AG10803 (cell line): ENCODE measurements at places on chromosomes 12 and 14.

DNA sequence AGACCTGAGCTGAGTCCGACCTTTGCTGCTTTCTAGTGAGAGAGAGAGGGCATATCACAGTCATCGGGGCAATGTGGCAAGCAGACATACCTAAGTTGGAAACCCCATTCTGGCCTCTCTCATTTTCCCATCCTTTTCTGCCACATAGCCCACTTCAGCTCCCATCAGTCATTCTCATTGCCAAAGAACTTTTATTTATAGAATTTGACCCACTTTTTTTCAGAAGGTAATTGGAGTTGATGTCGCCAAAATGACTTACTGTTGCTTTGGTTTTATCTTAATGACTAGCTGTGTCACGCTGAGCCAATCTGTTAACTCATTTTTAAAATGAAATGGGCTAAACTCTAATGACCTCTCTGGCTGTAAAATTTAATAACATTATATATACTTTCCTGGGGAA lies 63.9 kb upstream of the RMST start:
- no peak for DNase-seq

DNA sequence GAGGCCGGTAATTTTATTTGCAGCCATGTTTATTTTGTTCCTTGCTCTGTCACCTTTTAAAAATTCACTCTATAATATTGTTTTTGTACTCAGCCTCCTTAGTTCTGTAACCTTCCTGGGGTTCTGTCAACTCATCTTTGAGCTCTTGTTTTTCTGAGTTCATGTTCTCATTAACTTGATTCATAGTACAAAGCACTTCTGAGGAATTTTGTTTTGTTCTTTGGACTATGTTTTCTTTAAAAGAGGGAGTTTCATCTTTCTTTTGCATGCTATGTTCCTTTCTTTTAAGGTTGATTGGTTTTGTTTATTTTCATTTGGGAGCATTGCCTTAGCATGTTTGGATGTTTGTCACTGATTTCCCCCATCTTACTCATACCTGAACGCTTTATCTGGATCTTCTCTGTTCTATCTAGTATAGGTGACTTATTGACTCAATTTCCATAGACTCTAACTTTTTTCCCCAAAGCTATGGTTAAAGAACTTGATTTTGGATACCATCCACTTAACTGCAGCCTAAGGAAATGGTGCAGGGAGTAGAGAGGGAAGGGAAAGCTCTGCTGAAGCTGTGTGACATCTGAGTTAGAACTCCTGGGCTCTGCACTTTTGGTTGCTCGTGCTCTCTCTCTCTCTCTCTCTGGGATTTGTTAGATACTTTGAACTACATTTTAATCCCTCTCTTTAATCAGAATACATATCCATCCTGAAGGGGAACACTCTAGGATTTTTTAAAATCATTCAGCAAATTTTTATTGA lies 268.5 kb downstream of the PAWR start:
- DNase-seq: peak; percentile 41

GRCh38 chr12:45909041-45909713 lies 81.2 kb downstream of the SCAF11 start:
- no peak for DNase-seq

DNA sequence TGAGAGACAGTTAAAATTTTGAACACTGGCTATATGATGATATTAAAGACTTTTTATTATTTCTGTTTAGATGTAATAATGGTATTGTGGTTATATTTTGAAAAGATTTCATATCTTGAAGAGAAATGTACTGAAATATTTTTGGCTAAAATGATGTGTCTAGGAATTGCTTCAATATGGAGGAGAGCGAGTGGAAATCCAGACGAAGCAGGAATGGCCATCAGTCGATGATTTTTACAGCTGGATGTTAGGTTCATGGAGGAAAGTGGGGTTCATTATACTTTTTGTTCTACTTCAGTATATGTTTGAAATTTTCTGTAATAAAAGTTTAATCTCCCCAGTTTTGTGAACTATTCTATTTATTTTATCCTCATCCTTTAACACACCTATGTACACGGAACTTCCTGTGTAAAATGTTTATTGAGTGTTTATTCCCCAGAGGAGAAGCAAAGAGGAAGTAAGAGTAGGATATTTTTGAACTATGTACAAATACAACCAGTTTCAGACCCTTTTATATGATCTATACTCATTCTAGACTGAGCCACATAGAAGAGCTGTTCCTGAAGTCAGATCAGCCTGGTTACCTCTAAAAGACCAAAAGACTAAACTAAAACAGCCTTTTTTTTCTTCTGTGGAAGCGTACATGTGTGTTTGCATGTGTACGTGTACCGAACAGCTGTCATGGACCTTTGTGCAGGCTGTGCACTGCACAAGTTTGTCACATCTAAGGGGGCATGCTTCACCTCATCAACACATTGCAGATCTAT lies 211.0 kb upstream of the NUDT4 start:
- DNase-seq: no peak

DNA sequence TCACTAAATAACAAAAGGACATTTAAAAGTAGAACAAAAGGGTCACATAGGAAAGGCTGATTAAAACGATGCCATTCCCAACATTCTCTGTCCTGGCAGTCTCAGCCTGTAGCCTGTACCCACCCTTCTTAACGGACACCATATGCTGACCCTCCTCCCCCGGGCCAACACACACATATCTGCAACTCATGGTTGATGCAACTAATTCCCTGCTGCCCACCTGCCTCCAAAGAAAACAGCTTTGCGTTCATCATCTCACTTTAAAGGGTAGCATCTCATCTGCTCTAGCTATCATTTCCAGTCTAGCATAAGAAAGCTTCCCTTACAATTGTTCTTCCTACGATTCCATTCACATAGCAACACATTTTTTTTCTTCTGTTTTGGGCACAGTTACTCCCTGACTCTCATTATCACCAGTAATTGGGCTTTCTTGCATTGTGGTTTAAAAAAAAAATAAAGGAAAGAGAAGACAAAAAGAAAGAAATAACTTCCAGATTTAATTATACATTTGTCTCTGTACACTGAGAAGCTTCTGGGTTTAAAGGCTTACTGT lies 92.9 kb downstream of the KCNC2 start:
- DNase-seq: no peak

- peak; percentile 15 for DNase-seq
Measured at GRCh38 chr14:92215579-92215978, 93.8 kb downstream of the CPSF2 start.

DNA sequence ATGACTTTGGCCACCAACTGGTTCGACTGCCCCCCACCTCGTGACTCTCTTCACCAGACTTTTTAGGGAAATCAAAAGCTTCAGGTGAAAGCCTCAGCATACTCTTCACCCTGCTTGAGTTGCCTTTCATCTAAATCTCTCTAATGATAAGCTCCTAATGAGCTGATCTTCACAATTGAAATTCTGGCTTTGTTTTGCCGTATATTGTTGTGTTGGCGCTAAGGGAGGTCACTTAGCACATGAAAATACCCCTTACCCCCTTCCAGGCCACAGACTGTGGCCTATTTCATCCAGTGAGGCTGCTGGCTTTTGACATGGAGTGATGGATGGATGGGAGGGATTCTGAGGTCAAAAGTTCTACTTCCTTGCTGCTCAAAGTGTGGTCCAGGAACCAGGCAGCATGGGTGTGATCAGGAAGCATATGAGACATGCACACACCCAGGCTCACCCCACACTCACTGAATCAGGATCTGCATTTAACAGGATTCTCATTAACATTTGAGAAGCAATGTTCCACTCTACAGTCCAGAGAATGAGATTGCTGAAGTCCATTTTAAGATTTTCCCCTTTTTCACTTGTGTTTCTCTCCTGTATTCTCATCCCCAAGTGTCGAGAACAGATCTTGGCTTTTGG lies 131.4 kb downstream of the DACT1 start:
- DNase-seq: no peak

DNA sequence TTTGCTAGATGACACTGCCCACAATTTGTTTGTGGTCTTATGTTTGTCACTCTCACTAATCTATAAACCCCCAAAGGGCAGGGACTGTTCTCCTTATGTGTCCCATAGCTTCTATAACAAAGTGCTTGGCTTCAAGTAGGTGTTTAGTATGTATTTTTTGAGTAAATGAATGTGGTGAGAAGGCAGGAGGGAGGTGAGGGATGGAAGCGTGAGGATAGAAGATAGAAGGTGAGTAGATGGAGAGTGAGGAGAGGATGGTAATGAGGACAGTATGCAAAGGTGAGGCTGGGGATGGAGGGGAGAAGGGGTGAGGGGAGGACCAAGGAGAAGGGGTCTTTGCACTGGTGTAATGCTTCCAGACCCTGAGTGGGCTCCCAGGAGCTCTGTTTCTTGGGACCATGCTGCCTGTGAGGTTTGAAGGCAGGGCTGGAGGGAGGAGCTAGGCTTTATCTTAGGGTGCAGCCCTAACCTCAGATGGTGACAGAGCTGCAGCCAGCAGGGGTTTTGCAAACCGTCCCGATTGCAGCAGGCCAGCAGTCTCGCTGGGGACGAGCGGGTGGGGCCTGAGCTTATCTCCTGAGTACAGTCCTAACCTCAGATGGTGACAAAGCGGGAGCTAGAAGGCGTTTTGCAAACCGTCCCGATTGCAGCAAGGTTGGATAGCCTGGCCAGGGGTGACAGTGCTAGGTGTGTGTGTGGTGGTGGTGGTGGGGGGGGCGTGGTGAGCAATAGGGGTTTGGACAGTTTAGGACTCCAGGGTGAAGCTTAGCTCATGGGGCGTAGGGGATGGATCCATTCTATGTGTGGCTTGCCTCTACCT lies 6.5 kb downstream of the CEBPE start:
- no peak for DNase-seq

DNA sequence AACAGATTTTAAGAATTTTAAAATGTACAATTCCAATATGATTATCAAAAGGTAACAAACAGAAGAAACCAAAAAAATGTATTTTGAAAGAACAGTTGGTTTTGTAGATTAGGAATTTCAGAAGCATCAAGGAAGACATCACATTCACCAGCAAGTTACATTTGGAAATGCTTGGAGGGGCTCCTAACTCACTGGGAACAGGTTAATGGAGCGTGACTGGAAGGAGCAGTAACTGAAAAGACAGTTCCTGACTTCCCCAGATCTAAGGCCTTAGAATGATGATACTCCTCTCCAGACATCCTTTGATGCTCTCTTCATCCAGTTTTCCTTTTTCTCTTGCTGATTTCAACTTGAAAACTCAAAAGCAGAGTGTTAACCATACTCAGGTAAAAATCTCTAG lies 220.0 kb upstream of the EGLN3 start:
- DNase-seq: no peak

GRCh38 chr12:96687719-96688118 lies 198.3 kb downstream of the CFAP54 start:
- no peak for DNase-seq

GRCh38 chr12:122078141-122079032 lies at the start of gene MLXIP:
Gene MLXIP, plus strand, starts transcription at chr12:122078756. Its CDS starts 98 bp downstream, at chr12:122078854.
- peak; percentile 90 for DNase-seq

- DNase-seq: peak; percentile 32
Measured at GRCh38 chr12:89775063-89775985, 66.7 kb upstream of the ATP2B1 start.

DNA sequence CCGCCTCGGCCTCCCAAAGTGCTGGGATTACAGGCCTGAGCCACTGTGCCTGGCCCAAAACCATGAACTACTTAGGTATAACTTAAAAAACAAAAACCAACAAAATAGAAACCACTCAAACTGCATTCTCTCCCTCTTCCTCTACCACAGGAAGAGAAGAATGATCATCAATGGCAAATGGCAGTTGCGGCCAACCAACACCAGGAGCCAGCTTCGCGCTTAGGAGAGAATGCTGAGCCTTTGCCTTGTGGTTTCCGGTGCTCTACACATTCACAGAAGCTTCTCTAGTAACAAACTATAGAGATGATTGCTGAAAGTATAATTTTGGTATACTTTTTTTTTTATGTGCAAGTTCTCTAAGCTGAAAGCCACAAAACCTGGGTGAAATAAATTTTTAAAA lies 17.1 kb downstream of the CATSPERB start:
- DNase-seq: no peak

GRCh38 chr12:133023566-133023965 lies 13.7 kb upstream of the ZNF84 start:
- DNase-seq: no peak

DNA sequence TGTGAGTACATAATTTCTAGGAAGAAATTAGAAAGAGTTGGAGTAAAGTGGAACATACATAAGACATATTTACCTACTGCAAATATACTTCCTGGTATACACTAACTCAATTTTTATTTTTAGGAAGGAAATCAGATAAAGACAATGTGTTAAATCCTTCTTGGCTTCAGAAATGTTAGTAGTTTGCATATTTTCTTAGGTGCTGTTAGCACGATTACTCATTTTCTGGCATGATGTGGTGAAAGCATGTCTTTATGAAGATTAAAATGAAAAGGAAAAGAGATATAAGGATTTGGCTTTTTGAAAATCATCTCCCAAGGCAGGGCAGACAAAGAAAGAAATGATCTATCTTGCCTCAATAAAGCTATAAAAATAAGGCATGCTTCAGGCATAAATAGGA lies 287.6 kb upstream of the E2F7 start:
- DNase-seq: peak; percentile 34

GRCh38 chr12:62695696-62696095 lies 229.1 kb downstream of the MON2 start:
- no peak for DNase-seq

DNA sequence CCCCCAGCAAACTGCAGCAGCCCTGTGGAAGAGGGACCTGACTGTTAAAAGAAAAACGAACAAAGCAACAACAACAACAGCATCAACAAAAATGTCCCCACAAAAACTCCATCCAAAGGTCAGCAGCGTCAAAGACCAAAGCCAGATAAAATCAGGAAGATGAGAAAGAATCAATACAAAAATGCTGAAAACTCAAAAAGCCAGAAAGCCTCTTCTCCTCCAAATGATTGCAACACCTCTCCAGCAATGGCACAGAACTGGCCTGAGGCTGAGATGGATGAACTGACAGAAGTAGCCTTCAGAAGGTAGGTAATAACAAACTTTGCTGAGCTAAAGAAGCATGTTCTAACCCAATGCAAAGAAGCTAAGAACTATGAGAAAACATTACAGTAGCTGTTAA lies 45.4 kb upstream of the PPP4R3A start:
- no peak for DNase-seq

GRCh38 chr12:68791897-68792481 lies 16.0 kb upstream of the MDM2 start:
- no peak for DNase-seq

GRCh38 chr12:108241986-108242703 lies 97.0 kb downstream of the CMKLR1 start:
- no peak for DNase-seq

DNA sequence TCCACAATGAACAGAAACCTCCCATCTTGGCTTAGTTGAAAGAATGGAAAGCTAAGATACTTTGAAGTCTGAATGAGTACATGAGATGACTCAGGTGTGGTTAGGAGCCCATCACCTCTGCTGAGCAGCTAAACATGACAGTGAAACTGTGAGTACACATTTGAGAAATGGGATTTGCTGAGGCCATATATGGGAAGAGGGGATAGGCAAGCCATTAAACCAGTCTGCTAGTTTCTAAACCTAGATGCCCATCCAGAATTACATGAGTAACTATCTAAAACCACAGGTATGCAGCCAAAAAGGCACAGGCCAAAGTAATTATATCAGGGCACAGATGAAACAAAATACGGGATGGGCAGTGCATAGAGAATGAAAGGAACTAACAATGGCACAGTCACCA lies 41.2 kb downstream of the NKX2-1 start:
- no peak for DNase-seq

DNA sequence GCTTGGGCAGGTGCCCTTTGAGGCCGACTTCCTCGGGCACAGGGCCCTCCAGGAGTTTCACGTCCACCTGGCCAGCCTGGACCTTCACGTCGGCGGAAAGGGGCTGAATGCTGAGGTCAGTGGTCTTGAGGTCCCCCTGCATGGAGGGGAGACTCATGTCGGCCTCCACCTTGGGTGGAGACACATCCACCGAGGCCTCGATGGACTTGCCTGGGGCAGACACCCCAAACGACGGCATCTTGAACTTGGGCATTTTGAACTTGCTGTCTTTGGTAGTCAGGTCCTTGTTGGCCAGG lies 24.0 kb downstream of the PLD4 start:
- no peak for DNase-seq
